ENCODE measurements at places on chromosomes 3 and 15.

DNA sequence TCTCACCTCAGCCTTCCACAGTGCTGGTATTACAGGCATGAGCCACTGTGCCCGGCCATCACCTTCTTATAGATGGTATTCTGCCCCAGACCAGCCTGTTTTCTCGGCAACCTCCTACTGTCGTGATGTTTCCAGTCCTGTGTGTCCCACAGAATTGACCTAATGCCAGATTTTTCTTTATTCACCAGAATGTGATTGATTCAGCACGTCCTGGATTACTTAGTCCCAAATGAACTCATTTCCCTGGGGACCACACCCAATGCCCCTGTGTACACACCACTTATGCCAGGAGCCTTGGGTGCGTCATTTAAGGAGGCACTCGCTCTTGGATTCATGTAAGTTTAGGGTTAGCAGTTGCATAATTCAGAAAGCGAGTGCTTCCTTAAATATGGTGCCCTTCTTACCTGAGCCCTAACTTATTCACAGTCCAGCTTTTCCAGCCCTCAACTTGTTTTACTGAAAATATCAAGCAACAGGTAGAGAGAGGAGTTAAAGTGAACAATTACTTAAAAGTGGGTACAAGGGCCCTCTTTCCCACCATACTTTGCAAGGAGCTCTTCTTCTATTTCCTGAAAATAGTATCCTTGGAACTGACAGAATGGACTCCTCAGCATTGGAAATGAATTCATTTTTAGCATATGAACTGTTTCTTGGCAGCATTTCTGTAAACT is 64.6 kb upstream of the UBE2E1 start:
- no peak for DNase-seq

DNA sequence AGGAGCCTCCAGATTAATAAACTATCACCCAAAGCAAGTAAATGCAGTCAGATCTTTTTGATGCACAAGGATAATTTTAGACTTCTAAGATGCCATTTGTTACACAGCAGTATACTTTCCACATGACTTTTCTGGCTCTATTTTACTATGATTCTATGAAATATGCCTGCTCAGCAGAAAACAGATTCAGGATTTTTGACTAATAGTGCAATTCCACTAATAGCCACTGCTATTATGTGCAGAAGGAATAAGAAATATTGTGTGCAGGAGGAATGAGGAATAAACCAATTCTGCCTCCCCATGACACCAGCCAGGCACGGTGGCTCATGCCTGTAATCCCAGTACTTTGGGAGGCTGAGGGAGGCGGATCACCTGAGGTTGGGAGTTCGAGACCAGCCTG is 11.5 kb upstream of the SPPL2A start:
- DNase-seq, result no peak

- DNase-seq, result no peak
Measured at GRCh38 chr3:47260605-47261004, 22.0 kb downstream of the KIF9 start.

DNA sequence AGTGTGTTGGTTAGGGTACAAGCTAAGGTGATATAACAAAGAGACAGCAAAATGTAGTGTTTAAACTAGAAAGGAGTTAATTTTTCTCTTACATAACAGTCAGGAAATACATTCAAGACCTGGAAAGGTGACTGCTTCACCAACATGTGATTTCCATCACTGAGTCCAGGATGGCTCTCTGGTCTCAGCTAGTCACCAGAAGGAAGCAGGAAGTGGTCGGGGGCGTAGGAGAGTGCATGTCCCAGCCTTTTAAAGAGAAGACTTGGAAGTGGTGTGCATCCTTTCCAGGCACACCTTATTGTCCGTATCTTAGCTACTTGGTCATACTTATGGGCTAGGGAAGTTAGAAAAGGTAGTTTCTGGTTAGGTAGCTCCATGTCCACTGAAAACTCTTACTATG is 11.1 kb upstream of the UBE2Q2 start:
- no peak for DNase-seq

GRCh38 chr3:126370606-126371005 is 13.4 kb upstream of the KLF15 start:
- no peak for DNase-seq

DNA sequence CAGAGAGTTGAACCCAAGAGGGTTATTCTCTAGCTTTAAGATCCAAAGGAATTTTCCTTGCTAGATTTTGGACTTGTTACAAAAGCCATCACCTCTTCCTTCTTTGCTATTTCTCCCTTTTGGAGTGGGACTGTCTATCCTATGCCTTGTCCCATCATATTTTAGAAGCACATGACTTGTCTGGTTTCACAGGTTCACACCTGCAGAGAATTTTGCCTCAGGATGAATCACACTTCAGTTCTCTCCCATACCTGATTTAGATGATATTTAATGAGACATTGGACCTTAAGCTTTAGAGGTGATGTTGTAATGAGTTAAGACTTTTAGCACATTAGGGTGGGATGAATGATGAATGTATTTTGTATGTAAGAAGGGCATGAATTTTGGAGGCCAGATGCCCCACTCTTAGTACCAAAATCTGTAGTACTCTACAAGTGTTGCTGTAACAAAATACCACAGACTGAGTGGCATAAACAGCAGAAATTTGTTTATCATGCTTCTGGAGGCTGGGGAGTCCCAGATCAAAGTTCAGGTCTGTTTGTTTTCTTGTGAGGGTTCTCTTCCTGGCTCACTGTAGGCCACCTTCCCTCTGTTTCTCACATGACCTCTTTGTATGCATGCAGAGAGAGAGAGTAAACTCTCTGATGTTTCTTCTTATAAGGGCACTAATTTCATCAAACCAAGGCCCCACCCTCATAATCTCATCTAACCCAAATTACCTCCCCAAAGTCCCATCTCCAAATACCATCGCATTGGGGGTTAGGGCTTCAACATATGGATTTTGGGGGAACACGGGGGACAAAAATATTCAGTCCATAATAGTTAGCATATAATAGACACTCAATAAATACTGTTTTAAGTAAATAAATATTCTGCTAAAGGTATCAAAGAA is 10.0 kb downstream of the LNP1 start:
- no peak for DNase-seq

DNA sequence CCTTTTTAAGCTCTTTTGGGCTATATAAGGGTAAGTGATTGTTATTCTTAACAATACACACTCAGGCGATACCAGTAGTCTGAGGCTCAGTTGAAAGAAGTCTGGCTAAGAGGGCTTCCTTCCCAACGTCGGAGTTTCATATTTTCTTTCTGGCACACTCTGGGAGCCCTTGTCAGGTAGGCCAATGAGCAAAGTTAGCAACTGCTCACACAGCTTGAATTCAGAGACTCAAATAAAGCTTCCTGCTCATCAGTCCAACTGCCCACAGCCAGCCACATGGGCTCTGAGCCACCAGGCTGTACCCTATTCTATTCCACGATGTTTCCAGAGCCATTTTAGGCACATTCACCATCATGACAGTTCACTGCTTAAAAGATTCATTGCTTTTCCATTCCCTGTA is 155.1 kb upstream of the TBL1XR1 start:
- no peak for DNase-seq

DNA sequence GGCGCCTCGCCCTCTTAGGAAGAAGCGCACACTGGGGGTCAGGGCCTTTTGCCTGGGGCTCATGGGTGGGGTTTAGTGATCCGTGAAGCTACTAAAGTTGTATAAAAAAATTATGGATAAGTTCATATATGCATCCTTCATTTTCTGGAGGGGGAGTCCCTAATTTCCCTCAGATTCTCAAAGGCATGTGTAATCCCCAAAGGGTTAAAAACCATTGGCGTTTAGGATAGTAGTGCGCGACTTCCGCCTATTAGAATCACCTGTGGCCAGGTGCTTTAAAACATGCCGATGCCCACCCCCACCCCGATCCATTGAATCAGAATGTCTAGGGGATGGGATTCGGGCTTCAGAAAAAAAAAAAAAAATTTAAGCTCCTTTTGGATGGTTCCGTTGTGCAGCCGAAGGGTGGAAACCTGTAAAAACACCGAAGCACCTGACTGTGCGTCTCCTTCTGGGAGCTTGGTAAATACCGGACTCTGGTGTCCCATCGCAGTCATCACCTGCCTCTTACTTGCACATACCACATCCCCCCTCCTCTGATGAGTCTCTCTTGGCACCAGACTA is 570 bp downstream of the APH1B start:
- DNase-seq, result peak; percentile 23

- peak; percentile 39 for DNase-seq
Measured at GRCh38 chr15:33737687-33738601, 230.4 kb upstream of the CHRM5 start.

- DNase-seq, result no peak
Measured at GRCh38 chr15:57031605-57032004, 113.2 kb downstream of the TCF12 start.

- DNase-seq, result no peak
Measured at GRCh38 chr3:5160940-5161858, 26.3 kb upstream of the EDEM1 start.

DNA sequence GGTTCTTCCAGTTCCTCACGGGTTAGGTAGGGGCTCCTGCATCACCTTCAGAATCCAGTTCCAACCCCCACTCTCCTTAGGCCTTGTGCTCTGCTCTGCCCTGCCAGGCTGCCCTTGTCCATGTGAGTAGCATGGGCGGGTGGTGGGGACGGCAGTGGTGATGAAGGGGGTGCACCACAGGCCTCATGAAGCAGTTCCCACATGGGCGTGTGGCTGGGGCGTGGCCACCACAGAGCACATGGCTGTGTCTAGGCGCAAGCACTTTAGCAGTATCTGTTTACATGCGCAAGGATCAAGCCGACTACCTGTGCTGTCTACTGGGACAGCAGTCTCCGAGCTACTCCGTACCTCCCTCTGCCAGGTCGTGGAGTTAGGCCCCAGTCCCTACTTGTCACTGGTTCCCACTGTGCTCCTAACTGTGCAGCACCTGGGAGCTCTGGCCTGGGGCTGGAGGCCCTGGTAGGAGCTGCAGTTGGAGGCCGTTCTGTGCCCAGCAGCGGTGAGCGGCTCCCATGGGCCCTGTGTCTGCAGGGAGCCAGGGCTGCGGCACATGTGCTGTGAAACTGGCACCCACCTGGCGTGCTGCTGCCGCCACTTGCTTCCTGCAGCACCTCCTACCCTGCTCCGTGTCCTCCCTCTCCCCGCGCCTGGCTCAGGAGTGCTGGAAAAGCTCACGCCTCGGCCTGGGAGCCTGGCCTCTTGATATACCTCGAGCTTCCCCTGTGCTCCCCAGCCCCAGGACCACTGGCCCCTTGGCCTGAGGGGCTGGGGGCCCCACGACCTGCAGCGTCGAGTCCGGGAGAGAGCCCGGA is 53.5 kb downstream of the PLXNA1 start:
- DNase-seq, result no peak

DNA sequence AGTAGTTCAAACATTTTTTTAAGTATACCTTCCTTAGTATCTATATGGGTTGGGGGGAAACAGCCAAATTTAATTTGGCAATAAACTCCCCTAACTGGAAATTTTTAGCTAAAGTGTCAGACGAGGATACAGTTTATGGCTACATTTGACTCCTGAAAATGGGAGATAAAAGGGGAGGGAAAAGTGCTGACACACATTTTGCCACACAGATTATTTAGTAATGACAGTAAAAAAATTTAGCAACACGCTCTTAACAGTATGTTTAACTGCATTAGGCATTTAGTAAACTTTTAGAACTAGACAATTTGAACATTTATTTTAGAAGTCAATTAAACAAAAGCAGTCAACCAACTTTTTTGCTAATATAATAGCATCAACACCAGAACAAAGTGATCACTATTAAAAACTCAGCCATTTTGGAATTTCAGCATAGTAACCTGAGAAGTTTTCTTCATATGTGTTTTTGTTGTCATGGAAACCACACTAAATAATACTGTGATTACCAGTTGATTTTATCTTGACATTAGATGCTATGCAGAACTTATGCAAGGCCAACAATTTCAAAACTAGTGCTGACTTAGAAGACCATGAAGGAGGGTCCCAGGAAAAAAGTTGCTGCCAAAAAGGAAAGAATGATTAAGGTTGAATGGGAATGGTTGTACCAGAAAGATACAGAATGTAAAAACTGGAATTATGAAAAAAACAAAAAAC is 47.0 kb upstream of the TFG start:
- DNase-seq, result peak; percentile 61

GRCh38 chr3:55645422-55645821 is 158.3 kb upstream of the WNT5A start:
- no peak for DNase-seq

GRCh38 chr15:54099010-54099409 is 120.8 kb downstream of the UNC13C start:
- DNase-seq, result no peak

GRCh38 chr3:128232376-128233178 is 79.3 kb downstream of the EEFSEC start:
- DNase-seq, result no peak

DNA sequence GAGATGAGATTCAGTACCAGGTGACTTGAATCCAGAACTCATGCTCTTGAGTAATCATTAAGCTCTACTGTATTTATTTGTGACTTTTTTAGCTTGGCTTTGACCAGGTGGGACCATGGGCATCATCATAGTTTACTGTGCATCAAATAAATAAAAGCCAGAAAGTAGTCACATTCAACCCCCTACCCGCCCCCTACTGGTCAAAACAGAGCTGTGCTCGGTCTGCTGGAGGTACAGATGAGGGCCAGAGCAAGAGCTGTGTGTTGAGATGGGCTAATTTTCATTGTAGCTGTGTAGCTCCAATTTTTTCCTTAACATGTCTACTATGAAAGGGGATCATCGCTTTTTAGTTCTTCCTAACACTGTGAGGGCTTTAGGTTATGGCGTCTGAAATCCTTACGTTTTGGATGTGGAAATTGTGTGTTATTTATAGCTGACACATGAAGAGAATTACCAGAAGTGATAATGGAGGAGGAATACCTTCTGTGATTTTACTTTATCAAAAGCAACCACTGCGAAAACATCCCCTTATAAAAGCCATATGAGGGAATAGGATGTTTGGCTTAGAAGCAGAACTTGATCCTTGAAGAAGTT is 375.1 kb downstream of the PTPRG start:
- peak; percentile 28 for DNase-seq

DNA sequence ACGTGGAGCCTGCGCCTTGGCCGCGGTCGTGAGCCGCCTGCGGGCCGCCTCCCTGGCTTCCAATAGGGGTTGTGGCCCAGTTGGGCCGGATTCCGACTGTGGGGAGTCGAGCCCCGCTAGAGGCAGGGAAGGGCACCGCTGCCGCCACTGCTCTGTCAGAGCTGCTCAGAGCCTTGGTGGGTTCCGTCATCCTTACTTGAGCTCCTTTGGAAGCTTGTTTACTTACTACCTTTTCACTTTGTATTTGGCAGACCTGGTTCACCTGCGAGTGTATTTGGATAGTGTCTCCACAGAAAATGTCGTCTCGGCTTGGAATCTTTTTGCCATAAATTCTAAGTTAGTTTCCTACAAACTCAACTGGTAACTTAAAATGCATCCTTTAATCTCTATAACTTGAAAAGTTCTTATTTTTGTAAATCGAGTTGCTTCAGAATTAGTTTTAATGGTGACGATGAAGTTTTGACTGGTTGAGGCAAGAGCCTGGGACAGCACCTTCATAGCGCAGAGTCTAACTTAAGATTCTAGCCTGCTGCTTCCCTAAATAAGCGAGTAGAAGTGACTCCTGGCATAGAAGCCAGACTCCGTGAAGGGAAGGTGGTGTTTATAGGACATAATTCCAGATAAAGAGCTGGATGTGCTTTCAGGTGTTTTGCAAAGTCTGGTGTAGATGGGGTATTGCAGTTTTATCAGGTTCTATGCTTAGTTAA is 800 bp downstream of the DAG1 start:
- peak; percentile 31 for DNase-seq
